RCC 7860 (cell line): ENCODE measurements at places on chromosomes 7 and 10.

DNA sequence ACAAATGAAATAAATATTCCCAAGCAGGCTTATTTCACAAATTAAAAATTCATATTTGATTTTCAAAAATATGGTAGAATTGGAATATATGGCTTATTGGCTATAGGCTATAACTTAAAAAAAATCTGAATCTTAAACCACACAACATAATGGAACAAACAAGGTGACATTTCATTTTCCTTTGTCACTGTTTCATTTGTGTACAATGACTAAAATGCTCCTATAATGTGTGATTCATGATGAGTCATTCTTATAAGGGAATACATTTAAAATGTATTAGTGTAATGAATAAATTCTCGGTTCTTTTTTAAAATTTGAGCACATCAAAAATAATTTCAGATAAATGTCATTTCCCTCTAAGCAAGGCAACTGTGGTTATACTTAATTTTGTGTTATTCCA is 148.0 kb upstream of the ANK3 start:
- DNase-seq: no peak

DNA sequence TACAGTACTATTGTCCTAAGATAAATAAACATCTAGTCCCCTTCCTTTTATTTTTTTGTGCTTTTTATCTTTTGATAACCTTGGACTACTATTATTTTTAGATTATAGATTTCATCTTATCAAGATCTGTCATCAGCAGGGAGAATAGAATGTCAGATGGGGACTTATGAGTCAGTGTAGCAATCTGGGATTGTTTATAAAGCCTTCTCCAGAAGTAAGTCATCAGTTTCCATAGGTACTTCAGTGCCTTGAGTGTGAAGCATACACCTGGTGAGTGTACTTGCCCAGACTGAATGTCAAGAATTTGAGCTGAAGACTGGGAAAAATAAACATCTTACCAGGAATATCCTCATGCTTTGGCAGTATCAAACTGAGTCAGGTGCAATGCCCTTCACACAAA is 2.1 kb downstream of the CASD1 start:
- DNase-seq: peak; percentile 40

- DNase-seq: peak; percentile 85
Observed at GRCh38 chr7:84238596-84238995, 44.0 kb upstream of the SEMA3A start.

GRCh38 chr10:123788981-123789380 is 102.6 kb downstream of the CPXM2 start:
- DNase-seq: no peak

DNA sequence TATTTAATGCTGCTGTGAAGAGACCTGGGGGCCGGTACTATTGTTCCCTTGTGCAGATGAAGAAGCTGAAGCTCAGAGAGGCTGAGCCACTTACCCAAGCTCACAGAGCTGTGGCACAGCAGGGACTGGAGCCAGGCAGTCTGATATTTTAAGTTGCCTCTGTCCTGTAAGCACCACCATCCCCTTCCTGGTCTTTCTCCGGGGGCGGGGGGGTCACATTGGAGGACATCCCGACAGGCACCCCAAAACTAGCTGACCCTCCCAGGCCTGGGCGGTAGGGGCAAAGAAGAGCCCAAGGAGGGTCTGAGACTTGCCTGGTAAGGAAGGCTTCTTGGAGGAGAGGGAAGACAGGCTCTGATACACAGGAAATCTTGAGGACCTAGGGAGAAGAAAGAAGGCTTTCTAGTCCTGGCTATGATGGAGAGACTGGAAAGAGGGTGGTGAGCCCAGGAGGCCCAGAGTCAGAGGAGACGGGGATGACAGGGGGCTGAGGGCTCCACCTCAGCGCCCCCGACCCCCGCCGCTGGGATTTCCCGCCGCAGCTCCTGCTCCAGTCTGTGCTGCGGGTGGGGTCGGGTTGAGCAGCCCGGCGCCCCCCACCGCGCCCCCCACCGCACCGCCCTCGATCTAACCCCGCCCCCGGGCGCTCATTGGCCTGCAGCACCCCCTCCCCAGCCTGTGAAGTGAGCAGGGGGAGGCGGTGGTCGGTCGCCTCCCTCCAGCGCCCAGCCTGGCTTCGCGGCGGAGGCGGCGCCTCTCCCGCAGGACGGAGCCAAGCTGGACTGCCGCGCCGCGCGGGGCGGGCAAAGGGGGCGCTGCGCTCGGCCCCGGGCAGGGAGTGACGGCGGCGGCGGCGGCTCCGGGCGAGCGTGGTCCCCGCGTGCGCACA is at the start of gene ADCYAP1R1:
Gene ADCYAP1R1, plus strand, starts transcription at position 711 of the 889 bp plus-strand sequence. CDS start 10,957 bp downstream, outside the sequence.
- DNase-seq: no peak

DNA sequence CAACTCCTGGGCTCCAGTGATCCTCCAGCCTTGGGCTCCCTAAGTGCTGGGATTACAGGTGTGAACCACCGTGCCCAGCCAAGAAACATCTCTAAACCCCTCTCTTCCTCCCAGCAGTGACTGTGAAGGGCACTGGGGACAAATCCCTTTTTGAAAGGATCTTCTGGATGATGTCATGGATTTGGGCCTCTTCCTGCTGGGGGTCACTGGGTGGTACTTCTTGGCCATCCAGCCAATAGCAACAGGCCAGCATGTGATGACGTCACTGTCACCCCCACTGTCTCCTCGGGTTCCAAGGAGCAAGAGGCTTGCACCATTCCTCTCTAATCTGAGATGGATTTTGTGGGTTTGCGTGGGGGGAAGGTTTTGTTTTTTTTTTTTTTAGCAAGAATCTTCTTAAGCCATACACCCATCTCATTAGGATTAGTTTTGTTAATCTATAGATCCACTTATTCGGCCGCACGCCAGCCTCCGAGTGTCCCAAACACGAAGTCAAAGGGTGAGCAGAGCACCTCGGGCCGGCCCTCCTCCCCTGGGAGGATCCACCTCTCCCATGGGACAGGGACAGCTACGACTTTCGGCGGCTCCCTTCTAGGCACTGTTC is 29.4 kb upstream of the TNRC18 start:
- DNase-seq: no peak

DNA sequence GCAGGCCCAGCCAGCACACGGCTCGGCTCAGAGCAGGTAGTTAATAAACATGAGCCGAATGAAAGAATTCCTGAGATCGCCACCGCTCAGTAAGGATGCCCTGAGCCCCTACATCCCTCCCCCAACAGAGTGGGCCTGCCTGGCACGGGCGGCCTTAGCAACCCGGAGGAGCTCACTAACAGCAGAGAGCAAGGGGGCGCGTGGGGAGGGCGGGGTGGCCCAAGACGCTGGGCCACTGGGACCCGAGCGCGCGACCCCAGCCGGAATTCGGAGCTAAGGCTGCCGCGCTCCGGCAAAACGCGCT is 403 bp upstream of the ENO4 start:
- no peak for DNase-seq

GRCh38 chr7:157719705-157720655 is 383.2 kb downstream of the DNAJB6 start:
- DNase-seq: no peak

- DNase-seq: no peak
Observed at GRCh38 chr7:2289111-2289586, 25.1 kb downstream of the SNX8 start.

GRCh38 chr7:157895520-157896375 is 558.9 kb downstream of the DNAJB6 start:
- no peak for DNase-seq

GRCh38 chr7:5589819-5590595 is 166.4 kb upstream of the TNRC18 start:
- DNase-seq: no peak

- DNase-seq: peak; percentile 79
Observed at GRCh38 chr7:81159402-81159801, 240.6 kb upstream of the SEMA3C start.

DNA sequence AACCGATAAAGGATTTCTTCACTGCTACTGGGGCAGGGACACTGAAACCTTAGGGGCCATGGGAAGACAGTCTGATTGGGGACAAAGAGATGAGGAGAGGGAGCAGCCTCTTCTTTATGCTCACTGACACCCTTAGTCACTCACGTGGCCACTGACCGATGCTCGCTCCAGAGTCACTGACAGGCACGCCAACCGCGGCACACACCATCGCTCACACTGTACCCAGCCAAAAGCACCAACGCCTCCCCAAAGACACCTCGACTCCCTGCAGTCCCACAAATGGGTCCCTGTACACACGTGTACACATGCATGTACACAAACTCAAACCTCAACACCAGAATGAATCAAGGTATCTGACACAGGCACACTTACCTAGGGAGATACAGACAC is 35.3 kb upstream of the SLF2 start:
- no peak for DNase-seq

DNA sequence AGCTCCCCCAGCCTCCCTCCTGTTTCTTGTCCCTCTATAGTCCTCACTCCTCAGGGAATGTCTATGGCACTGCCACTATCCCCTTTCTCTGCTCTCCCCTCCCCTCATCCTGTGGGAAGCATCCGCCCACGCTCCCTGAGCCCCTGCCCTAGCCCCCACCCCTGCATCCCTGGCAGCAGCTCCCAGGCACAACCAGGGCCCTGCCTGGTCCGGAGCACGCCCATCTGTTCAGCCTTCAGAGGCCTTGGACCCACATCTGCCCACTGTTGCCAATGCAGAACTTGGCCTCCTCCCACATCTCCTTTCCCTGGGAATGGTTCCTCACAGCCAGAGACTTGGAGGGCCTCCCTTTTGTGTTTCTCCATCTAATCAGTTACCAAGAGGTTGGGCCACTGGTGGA is 20.4 kb upstream of the TBRG4 start:
- DNase-seq: no peak

DNA sequence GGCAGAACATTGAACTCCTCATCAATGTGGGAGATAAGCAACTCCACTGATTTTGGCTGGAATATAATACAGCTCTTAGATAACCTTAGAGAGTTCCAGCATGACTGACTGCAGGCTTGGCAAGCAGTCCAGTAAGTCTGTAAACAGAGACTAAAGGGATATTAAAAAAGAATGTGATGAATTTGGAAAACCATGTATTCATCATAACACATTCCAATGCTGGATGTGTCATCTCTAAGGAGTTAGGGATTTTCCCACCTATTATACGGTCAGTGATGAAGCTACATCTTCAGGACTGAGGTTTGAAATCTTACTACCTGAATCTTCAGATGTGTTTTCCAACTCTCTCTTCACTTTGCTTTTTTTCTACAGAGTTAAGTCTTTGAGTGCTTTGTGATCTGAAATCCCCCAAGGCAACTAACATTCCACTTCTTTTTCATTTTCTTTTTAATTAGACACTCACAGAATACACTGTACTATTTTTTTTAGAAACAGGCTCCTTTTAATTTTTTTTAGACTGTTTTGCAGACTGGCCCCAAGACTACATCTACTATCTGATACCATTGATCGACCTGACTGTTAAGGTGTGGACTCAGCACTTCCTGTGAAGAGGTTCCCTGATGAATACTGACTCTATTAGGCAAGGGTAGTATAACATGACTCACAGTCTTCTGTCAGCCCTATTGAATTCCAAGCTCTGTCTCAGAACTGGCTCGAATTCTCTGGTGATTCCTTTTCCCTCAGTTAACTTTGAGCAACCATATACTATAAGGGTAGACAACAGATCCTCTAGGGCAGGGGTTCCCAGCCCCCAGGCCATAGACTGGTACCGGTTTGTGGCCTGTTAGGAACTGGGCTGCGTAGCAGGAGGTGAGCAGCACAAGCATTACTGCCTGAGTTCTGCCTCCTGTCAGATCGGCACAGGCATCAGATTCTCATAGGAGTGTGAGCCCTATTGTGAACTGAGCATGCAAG is 678.2 kb downstream of the GRM8 start:
- DNase-seq: peak; percentile 99

- no peak for DNase-seq
Observed at GRCh38 chr10:113035732-113036312, 85.8 kb downstream of the TCF7L2 start.

- no peak for DNase-seq
Observed at GRCh38 chr7:123867225-123867624, 22.3 kb downstream of the HYAL4 start.

DNA sequence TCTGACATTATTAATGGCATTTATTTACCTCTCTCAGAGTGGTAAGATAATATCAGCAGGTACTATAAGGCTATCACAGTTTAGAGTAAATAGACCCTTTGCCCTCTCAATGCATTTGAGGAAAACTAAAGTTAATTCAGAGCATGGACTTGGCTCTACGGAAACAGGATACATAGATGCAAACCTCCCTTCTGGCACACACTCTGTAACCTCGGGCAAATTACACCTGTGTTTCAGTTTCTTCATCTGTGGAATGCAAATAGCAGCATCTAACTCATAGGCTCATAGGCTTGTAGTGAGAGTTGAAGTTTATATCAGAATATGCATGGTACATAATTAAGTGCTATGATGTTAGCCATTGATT is 5.6 kb downstream of the RAPGEF5 start:
- no peak for DNase-seq

GRCh38 chr10:95755511-95756004 is 405 bp upstream of the ENTPD1 start:
- no peak for DNase-seq

DNA sequence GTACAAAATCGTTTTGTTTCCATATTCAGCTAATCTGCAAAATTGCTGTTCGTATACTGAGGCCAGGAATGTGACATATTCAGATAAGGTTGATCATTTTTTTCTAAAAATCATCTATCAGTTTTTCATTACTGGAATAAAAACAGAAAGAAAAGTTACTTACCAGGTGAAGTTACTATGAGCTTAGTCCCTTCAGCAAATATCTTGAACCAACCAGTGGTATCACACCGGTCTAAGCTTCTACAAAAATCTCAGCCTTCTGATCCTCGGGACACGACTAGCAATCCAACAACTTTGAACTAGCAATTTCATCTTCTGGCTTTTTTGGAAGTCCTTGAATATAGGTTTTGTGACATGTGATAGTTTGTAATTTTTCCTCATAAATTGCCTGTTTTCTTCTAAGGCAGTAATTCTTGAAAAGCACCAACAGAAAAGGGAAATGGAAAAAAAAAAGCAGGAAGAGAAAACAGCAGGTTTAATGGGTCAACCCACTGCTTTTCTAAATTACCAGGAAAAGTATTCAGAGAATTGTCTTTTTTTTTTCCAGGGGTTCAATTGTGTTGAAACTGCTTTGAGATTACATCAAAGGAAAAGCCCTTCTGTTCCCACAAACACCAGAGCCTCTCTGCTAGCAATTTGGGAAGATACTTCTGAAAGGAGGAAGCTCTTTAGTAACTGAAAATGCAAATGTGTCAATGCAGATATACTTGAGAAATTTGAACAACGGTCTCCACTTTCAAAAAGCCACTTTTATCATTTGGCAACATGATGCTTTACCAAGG is 2.9 kb upstream of the TARP start:
- DNase-seq: no peak

- DNase-seq: no peak
Observed at GRCh38 chr10:70911386-70911785, 23.0 kb upstream of the PCBD1 start.

- DNase-seq: no peak
Observed at GRCh38 chr7:157125376-157126223, 13.1 kb upstream of the UBE3C start.

- DNase-seq: no peak
Observed at GRCh38 chr10:88456730-88457129, 126.4 kb downstream of the RNLS start.

- DNase-seq: no peak
Observed at GRCh38 chr10:29712108-29712507, 77.3 kb upstream of the SVIL start.
